ENCODE measurements at places on chromosomes 12 and 14.

GRCh38 chr12:65308006-65308405 is 29.5 kb downstream of the MSRB3 start:
- DNase-seq: no peak

GRCh38 chr14:21215130-21215878 is 53.9 kb downstream of the HNRNPC start:
- no peak for DNase-seq

GRCh38 chr14:52112336-52113018 is 43.6 kb upstream of the NID2 start:
- no peak for DNase-seq

DNA sequence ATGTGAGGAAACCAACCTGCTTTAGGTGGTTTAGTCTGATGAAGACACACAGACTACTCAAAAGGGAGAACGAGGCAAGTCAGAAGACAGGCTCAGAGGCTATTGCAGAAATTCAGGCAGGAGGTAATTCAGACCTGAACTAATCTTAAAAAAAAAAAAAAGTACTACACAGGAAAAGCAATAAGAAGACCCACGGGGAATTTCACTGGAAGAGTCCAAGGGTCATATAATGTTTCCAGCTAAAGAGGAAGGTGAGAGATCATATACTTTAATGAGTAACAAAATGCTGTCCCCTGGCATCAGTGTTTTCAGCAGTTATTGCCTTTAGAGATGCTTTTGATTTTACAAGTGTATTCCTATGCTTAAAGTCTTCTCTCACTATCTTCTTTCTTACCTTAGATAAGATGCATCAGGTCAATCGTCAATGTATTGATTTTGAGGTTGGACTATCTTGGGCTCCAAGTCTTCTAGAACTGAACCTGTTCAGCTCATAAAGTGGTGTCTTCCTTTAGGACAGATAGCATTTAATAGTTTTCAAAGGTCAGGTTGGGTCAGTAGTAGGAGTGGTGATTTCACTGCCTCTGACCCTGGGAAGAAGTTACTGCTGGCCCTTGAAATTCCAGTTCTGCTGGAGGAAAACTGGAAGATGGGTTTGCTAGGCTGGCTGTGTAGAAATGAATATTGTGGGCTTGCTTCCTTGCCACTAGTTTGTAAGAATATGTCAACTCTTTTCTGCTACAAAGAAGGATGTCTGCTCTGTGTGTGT is 60.0 kb downstream of the FAR2 start:
- no peak for DNase-seq

DNA sequence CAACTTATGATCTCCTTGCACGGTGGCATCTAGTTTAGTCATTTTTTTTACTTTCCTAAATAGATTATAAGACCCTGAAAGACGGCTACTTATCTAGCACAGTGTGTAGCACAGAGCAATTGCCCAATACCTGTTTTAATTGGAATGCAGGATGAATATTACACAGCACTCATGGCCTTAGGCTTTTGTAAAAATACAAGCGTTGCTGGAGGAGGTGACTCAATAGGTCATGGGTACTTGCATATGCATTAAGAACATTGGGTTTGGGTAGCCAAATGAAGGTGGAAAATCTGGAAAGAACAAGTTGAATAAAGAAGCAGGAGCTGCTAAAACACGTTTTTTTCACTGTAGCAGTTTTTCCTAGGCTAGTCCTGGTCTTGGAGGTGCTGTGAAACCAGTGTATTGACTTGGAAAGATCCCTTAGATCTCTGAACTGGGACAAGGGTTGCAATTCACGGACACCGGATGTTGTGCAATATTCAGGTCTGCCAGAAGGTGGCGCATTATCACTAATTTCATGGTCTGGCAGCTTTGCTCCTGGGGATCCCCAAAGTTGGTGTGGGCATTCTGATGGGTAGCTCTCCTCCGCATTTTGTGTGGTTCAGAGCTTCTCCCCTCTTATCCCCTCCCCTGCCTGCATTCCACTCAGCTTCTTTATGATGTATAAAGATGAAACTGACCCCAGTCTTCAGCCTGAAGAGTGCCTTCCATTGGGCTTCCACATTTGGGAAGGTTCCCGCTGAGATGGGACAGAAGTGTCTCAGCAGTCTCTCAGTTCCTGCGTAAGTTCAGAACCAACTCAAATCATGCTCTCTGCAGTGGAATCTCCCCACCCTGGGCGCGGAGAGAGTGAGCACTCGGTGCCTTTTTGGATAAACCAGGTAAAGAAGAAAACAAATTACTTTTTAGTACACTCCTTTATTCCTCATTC is 278.3 kb downstream of the NRXN3 start:
- DNase-seq: no peak

GRCh38 chr14:34935488-34935887 is 47.3 kb upstream of the SRP54 start:
- no peak for DNase-seq

DNA sequence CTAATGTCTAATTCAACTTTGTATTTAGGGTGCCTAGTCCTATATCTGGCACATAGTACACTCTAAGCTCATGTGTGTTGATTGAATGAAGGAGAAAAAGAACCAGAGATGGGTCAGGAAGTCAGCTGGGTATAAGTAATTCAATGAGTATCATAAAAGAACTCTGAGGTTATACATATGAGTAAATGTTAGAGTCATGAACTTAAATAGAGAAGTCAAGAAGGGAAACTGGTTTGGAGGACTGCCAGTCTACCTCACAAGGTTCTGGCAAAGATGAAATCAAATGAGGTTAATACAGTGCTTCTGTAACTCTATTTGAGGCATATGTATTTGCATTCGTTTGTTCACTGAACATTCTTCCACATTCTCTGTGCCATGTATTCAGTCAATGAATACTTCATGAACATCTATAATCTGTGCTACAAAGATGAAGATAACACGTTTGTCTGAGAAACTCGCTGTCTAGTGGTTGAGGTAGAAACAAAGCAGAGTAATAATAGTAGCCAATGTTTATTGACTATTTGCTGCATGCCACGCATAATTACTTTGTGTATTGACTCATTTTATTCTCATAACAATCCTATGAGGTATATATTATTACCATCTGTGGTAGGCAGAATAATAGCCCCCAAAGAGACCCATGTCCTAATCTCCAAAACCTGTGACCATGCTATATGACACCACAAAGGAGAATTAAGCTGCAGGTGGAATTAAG is 88.9 kb downstream of the PTGER2 start:
- DNase-seq: no peak

DNA sequence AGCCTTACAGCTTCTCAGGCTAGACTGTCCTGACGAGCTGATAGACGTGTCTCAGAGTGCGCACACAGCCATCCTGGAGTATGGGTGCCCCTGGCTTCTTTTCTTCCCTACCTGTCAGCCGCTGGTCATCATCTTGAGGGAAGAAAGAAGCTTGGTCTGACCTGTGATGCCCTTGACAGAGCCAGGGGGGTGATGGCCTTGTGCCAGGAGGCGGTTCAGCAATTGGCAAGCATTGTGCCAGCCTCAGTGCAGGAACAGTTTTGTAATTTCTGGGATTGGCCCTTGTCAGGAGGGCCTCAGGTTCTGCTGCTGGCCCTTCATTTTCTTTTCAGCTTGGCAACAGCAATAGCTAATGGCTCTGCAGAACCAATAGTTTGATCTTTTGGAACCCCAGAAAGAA is 80.1 kb downstream of the ADCK1 start:
- no peak for DNase-seq

DNA sequence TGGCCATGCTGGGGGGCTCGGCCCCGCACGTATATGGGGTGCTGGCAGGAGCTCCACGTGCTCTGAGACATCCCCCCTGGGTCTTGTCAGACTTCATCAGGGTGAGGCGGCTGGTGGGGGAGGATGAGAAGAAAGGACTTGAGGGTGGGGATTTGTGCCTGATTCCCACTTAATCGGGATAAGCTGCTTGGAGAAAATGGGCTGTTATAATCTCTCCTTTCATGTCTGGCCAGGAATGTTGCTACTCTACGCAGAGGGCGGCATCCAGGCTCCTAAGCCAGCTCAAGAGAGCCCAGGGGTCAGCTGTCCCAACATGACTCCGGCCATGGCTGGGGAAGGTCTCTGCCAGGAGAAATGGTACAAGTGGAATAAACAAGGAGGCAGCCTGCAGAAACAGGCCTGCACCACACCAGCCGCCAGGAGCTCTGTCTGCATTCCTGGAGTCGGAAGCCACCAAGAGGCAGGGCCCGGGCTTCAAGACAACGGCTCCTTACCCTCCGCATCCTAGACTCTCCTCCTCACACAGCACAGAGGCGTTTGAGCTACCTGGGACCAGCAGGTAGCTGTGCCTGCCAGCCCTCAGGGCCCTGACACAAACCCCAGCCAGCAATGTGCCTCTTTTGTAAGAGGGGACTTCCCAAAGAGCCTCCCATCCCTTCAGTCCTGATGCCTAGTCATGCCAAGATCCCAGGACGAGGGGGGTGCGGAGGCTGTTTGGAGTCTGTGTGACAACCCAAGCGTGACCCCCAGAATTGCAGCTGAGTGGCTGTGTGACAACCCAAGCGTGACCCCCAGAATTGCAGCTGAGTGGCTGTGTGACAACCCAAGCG is 195.8 kb upstream of the DIO3 start:
- DNase-seq: no peak

DNA sequence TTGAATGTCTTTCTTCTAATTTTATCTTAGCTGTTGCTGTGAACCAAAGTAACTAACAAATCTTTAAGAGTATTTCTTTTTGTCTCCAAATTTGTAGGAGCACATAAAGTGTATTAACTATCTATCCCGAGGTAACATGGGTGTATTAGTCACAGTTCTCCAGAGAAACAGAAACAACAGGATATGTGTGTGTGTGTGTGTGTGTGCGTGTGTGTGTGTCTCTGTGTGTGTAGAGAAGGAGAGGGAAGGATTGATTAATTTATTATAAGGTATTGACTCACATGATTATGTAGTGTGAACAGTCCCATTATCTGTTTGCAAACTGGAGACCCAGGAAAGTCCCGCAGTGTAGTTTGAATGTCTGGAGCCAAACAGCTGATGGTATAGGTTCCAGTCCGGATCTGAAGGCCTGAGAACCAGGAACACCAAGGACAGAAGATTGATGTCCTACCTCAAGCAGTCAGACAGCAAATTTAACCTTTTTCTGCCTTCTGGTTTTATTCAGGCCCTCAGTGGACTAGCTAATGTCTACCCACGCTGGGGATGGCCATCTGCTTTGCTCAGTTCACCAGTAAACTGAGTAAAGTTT is 14.4 kb downstream of the G2E3 start:
- DNase-seq: no peak

DNA sequence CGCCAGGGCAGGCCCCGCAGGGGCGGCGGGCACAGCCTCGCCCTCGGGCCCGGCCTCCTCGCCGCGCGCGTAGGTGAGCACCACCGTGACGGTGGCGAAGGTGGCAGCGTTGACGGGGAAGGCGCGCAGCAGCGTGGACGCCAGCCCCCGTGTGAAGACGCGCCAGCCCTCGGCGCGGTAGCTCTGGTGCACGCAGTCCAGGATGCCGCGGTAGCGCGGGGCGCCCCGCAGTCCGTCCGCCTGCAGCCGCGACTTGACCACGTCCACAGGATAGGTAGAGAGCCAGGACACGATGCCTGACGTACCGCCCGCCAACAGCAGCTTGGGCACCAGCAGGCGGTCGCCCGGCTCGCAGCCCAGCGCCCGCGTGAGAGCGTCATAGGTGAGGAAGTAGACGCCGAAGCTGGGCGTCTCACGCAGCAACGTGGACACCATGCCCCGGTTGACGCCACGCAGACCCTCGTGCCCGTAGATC is 13.9 kb downstream of the SLC25A29 start:
- no peak for DNase-seq
